ENCODE measurements at places on chromosomes 11 and 22. TPM values are rescaled to one million over a fixed set of nuclear protein-coding genes. Genes with fewer than 3 reads are reported as not detected.

FAM227A gene
- 0.16 TPM for total RNA-seq

GRCh38 chr11:125999234-125999880 lies 53.5 kb downstream of the VSIG10L2 start:
- DNase-seq = no peak

DNA sequence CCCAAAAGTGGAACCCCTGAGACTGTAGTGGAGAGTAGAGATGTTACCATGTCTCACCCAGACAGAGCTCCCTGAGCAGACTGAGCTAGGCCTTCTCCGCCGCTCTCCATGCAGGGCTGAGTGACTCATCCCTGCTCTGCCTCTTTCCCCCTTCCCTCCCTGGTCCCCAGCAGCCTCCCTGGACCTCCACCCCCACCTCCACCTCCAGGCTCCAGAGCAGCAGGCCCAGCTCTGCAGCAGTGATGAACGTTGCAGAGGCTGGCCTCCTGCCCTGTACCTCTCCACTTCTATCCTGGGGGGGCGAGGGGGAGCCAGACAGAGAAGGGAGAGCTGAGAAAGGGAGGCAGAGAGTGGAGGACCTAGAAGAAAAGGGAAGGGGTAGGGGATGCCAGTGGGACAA lies 19.3 kb upstream of the ARAP1 start:
- no peak for DNase-seq

DNA sequence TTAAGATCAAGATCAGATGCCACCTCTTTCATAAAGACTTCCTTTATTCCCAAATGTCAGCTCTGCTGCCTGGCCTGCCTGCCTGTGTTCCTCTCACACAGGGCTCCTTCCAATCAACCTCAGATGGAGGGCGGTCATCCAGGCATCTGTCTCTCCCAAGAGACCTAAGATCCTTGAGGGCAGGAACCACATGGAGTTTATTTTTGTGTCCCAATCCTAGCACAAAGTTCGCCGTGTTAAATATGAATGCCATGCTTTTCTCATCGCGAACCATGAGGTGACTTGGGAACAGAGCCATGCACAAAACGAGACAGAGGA lies 72.7 kb upstream of the ARFGAP3 start:
- DNase-seq = no peak
